Activated T-helper 2 cell treated with anti-CD3 and anti-CD28 coated beads, Interferon-gamma antibody, Interleukin-2, Interleukin-4, amounts not matched to agents 10 μg/mL and 5 μg/mL and 100 μg/mL, durations not matched to agents 14 hours and 24 hours and 36 hours (primary cell): ENCODE measurements at places on chromosomes 16 and 17.

- H3K36me3 ChIP-seq, result peaks cover 54% of the 10 kb centered on the region
- no peaks in the 10 kb centered on the region for H3K27me3 ChIP-seq
- no peak for DNase-seq
- no peak overlapping the region for H3K4me3 ChIP-seq
- no peak overlapping the region for H3K27ac ChIP-seq
- H3K4me1 ChIP-seq, result peaks cover 48% of the 10 kb centered on the region
Observed at GRCh38 chr16:17354141-17354601, 116.6 kb downstream of the XYLT1 start.

DNA sequence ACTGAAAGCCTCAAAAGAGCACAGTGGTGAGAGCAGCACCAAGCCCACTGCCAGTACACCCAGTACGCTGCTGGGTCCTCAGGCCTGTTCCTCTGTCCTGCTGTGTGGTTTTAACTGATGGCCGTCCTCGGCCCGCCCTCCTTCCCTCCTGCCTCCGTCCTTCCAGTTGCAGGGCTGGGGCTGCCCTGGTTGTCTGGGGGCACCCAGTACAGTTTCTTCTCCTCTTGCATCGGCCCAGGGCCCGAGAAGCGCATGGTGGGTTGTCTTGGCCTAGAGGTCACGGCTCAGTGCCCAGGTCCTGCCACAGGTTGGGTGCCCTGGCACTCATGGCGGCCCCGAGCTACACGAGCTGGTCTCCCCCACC lies 70.8 kb upstream of the KCTD5 start:
- H3K4me3 ChIP-seq, result no peak overlapping the region
- DNase-seq, result no peak
- H3K36me3 ChIP-seq, result peaks cover 25% of the 10 kb centered on the region

GRCh38 chr16:13391337-13391736 lies 489.9 kb downstream of the SHISA9 start:
- H3K27ac ChIP-seq, result no peak overlapping the region
- no peaks in the 10 kb centered on the region for H3K4me1 ChIP-seq
- H3K27me3 ChIP-seq, result no peaks in the 10 kb centered on the region
- no peak overlapping the region for H3K4me3 ChIP-seq
- no peaks in the 10 kb centered on the region for H3K36me3 ChIP-seq
- no peak for DNase-seq

- peaks cover 28% of the 10 kb centered on the region for H3K4me1 ChIP-seq
- H3K27me3 ChIP-seq, result peaks cover 1% of the 10 kb centered on the region
- DNase-seq, result no peak
- H3K27ac ChIP-seq, result no peak overlapping the region
Observed at GRCh38 chr17:19650826-19651225, 2.3 kb downstream of the ALDH3A2 start.

DNA sequence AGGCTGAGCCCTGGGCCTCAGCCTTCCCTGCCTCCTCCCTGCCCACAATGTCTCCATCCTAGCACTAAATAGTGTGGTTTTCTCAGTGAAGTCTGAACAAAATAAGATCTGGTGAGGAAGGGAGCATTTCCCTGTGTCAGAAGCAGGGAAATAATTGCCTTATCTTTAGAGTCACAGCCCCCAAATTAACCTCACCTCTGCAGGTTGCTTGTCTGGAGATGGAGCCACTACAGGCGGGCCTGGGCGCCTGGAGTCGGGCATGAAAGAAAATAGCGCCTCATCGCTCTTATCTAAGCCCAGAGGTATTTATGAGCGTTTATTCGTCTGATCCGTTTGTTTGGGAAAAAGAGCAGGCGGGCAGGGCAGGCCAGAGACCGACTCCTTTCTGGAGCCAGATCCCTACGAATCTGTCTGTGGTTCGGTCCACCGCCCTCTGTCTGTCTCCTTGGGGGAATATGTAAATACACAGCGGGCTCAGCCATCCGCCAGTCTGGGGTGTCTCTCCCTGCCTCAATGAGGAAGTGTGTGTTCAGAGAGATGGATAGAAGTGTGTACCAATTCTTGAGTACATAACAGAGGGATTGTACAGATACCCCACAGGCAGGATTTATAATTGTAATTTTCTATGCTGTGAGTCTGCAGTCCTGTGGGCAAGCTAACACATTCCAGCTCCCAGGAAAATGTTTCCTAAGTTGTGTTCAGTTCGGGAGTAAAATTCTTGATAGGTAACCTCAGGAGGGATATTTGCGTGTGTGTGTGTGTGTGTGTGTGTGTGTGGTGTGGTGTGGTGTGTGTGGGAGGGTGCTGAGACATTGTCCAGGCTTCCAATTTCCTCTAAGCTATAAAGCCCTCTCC lies 4.3 kb downstream of the HOXB6 start:
- H3K27ac ChIP-seq, result no peak overlapping the region
- peaks cover 3% of the 10 kb centered on the region for H3K36me3 ChIP-seq
- no peak for DNase-seq
- H3K27me3 ChIP-seq, result peaks cover 97% of the 10 kb centered on the region
- no peak overlapping the region for H3K4me3 ChIP-seq
